Stimulated activated CD8-positive, alpha-beta memory T cell treated with anti-CD3 and anti-CD28 coated beads, Interleukin-7, amount 100 ng/mL, for 4 hours (primary cell): ENCODE measurements at places on chromosomes 6 and 20.

DNA sequence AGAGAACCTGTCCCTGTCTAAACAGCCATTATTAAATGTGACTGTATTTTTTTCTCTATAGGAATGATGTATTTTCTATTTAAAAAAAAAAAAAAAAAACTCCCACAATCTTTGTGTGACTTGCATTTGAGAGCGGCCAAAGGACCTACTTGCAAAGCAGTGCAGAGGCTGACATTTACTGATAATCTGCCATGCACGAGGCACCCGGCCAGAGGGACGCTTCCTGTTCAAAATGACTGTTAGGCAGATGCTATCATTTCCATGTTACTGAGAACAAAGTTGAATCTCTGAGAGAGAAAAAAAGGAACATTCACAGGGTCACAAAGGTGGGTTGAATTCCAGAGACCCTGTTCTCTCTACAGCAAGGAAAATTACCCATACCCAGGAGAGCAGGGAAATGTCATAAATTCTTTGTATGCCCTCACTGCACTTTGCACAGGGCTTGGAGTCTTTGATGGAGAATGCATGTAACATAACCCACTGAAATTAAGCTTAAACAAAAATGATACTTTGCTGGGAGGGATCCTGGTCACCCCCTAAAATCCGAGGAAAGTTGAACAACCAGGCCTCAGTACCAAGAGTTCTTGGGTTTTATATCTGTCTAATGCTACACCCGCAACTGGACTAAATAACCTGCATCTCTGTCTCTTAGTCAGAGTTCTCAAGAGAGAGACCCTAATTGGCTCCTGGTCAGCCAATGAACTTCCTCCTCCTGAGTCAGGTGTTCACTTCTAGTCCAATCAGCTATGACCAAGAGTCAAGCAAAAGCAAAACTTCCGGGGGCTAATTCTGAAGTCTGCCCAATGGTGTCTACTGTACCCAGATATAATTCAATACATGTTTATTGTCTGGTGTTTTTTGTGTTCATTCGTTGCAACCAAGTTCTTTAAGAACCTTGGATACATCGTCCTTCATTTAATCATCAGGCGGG lies 61.2 kb downstream of the GCLC start:
- no peak for DNase-seq

DNA sequence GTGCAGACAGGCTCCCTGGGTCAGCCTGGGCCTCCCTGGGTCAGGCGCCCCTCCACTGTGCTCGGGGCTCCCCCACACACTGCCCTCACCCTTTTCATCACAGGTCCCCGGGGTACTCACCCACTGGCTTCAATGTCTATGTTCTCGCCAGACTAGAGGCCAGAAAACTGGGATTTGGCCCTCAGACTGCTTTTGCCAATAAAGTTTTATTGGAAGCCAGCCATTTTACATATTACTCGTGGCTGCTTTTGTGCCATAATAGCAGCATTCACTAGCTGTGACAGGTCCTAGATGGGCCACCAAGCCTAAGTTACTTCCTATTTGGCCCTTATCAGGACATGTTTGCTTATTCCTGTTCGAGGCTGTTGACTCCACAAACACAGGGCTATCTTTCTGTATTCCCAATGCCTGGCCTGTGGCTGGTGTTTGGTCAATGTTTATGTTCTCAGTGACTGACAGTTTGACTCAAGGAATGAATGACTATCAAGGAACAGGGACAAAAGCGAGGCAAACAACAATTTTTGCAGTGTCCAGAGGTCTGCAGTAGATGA lies 525.1 kb upstream of the AGPAT4 start:
- no peak for DNase-seq

GRCh38 chr6:67160820-67161219 lies 1453.8 kb upstream of the EYS start:
- no peak for DNase-seq

GRCh38 chr6:143078468-143079324 lies 18.0 kb downstream of the AIG1 start:
- no peak for DNase-seq

- DNase-seq = no peak
Observed at GRCh38 chr6:113137426-113137825, 719.7 kb upstream of the MARCKS start.

- DNase-seq = no peak
Observed at GRCh38 chr20:35320396-35321126, 28.3 kb upstream of the FAM83C start.

DNA sequence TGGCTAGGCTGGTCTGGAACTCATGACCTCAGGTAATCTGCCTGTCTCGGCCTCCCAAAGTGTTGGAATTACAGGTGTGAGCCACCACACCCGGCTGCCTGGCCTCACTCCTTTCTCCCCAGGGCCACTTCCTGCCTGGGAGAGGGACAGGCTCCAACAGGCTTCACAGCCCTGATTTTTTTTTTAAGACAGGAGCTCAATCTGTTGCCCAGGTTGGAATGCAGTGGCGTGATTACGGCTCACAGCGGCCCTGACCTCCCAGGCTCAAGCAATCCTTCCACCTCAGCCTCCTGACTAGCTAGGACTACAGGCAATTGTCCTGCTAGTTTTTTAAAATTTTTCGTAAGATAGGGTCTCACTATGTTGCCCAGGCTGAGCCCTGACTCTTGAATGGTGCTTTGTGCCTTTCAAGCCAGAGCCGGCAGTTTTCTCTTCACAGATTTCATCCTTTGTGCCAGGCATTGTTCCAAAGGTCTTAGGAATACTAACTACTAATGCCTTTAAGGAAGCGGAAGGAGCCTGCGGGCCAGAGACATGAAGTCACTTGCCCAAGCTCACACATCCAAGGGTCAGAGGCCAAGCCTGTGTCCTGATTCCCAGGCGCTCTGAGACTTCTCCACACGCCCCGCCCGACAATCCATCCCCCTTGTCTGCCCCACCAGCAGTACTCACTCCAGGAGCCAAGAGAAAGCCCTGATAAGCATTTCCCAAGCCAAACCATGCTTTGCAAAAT lies 19.2 kb downstream of the CAPN11 start:
- no peak for DNase-seq

GRCh38 chr6:131762984-131763383 lies 44.8 kb upstream of the ENPP1 start:
- DNase-seq = no peak

GRCh38 chr20:10023911-10024310 lies 10.9 kb upstream of the ANKEF1 start:
- DNase-seq = no peak

DNA sequence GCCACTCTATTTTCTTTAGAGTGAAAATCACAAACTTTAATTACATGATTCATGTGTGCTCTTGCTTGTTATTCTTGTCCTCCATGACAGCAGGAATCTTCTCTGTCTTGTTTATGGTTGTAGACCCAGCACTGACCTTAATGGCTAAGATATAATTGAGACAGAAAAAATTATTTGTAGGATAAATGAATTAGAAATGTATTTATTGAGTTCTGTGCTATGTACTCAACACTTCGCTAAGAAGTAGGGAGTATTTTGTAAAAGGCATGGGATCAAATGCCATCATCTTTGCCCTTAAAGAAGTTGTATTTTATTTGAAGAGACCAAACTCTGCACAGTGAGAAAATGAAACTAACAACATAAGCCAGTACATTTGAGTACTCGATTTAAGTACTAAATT lies 71.2 kb downstream of the CBLN4 start:
- DNase-seq = no peak

DNA sequence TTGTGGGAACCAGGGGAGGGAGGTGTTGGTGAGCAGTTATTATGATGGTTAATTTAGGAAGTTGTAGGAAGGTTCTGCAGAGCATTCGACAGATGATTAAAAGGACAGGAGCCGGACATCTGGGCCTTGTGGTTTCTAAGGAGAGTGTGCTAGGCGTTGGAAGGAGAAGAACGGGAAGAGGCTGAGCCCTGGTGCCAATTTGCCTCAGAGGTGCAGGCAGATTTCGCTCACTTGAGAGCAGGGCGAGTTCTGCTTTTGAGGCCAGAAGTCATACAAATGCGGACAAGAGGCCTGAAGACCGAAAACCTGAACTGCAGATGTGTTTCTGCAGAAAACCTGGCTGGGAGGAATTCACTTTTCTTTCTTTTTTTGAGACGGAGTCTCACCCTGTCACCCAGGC lies 30.5 kb upstream of the RPS6KA2 start:
- DNase-seq = no peak

GRCh38 chr6:55633471-55633870 lies 54.5 kb upstream of the HMGCLL1 start:
- no peak for DNase-seq

- DNase-seq = no peak
Observed at GRCh38 chr6:49151957-49152356, 311.1 kb downstream of the MMUT start.

DNA sequence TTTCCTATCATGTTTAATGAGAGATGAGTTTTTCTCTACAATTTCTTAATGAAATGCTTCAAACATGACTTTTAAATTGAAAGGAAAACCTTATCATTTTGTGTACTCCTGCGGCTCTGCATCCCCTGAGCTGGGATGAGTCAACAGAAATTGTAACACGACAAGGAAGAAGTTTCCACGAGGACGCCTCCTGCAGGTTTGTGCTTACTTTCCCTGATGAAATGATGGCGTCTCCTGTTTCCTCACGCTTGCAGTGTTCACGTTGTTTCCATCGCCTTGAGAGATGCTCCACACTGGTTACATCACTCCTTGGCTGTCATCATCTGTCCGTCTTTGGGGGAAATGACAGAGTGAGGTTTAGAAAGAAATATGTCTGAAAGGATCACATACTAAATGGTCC lies 233.7 kb upstream of the ZFP64 start:
- DNase-seq = no peak

GRCh38 chr20:41165001-41165882 lies 27.9 kb downstream of the PLCG1 start:
- no peak for DNase-seq

GRCh38 chr20:49597825-49598395 lies 30.0 kb upstream of the PTGIS start:
- DNase-seq = no peak

GRCh38 chr20:17691758-17692157 lies 8.0 kb upstream of the BANF2 start:
- DNase-seq = no peak

DNA sequence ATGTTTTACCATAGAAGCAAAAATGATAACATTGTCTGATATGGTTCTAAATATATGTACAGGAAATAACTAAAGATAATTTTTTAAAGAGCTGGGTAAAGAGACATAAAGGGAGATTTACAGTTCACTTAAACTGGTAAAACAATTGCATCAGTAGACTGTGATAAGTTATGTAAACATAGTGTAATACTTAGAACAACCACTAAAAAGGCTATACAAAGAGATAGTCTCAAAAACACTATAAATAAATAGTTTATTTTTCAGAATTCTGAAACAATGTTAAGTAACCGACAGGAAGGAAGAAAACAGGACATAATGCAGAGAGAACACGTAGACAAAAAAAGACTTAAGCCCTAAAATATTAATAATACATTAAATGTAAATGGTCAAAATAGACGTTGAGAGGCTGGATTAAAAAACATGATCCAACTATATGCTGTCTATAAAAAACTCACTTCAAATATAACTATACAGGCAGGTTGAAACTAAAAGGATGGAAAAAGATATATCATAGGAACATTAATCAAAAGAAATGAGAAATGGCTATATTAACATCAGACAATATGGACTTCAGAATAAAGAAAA lies 32.7 kb upstream of the ATXN1 start:
- no peak for DNase-seq

- DNase-seq = no peak
Observed at GRCh38 chr6:84052204-84052882, 18.8 kb downstream of the MRAP2 start.

- no peak for DNase-seq
Observed at GRCh38 chr6:160791981-160792418, 90.0 kb downstream of the PLG start.

DNA sequence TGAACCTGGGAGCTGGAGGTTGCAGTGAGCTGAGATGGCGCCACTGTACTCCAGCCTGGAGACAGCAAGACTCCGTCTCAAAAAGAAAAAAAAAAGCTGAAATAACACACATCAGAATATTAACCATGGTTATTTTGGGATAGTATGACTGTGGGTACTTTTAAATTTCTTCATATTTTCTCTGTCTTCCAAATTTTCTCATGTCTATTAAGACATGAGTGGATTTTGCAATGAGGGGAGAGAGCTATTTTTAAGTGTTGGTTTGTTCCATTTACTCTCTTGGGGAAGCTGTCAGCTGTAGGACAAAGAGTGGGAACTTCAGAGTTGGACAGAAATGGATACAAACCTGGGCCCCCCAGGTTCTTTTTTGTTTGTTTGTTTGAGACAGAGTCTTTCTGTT lies 10.3 kb downstream of the ADISSP start:
- no peak for DNase-seq

DNA sequence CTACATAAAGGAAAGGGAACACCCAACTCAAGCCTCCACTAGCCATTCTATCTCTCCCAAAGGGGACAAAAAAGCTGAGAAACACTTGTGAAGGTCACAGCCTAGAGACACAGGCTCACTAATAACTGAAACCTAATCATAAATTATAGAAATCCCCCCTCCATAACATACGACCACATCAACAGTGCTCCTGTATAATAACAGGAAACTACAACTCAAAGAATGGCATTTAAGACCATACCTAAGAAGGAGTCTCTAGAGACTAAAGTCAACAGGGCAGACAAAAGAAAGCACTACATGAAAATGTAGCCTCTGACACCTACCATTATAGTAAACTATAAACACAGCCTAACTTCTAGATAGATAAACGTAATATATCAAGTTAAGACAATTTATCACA lies 82.7 kb downstream of the THEMIS start:
- DNase-seq = no peak

GRCh38 chr20:17439616-17440296 lies 91.4 kb downstream of the BFSP1 start:
- no peak for DNase-seq

DNA sequence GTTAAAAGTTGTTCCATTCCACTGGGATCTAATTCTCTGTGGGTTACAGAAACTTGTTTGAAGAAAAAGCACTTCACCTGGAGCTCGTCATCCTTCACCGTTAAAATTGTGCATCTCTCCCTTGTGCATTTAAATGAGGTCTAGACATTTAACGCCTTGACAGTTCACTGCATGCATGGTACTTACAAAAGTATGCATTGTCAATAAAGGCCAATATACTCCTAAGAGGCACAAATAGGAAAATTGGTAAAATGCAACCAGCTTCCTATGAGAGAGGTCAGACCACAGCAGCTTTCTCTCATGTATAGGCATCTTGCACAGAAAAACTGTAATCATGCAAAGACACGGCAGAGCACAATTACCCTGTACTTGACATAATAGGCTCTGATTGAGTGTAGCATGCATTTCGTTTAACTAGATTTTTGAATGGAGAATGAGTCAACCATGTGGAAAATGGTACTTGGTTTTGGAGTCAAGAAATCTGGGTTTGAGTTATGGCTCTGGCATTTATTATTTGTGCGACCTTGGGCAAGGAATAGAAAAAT lies 378.5 kb downstream of the RFPL4B start:
- DNase-seq = no peak

GRCh38 chr6:138397128-138398122 lies 6.6 kb upstream of the HEBP2 start:
- DNase-seq = no peak

GRCh38 chr6:35674594-35674993 lies 14.1 kb downstream of the FKBP5 start:
- no peak for DNase-seq

DNA sequence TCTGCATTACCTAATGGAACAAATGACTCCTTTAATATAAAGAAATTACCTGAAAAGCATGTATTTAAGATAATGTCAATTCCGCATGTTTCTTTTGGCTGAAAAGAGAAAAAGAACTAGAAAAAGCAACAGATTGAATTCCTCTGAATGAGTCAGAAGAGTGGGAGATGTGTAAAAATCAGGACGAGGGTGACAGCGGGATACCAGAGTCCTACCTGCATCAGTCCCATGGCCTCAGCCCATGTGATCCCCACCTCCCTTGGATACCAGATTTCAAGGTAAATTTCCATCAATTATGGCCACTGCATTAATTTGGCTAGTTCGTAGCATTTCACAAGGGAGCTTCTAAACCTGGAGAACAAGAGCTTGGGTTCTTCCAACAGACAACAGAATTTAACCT lies 10.0 kb upstream of the MOXD1 start:
- no peak for DNase-seq
